A549 treated with dexamethasone at 1 μM for 4 hours (cell line): ENCODE measurements at places on chromosomes 1 and 21. TPM values are rescaled to one million over a fixed set of nuclear protein-coding genes. Genes with fewer than 3 reads are reported as not detected.

The PTPN14 gene
- total RNA-seq: 7.4 to 17.7 TPM (median 16.0 TPM) in 5 replicates

The FAM177B gene
- total RNA-seq: not detected in 5 replicates

The UTP25 gene
- total RNA-seq: 10.1 to 12.6 TPM (median 11.5 TPM) in 5 replicates

The LRRC71 gene
- 0.08 to 0.12 TPM (median 0.10 TPM) in 5 replicates for total RNA-seq

The PRRX1 gene
- total RNA-seq: 0.02 TPM in 1 of 5 replicates, not detected in the others

The SLC44A3 gene
- total RNA-seq: 1.3 to 1.8 TPM (median 1.7 TPM) in 5 replicates

The SELL gene
- 0.08 to 0.26 TPM (median 0.20 TPM) in 5 replicates for total RNA-seq

The PLA2G2C gene
- not detected in 5 replicates for total RNA-seq

The TAL1 gene
- 0.01 to 0.05 TPM (median 0.02 TPM) in 4 of 5 replicates, not detected in the other for total RNA-seq

The SPATA21 gene
- 0.04 to 0.12 TPM (median 0.04 TPM) in 3 of 5 replicates, not detected in the others for total RNA-seq

The DNALI1 gene
- 0.02 to 0.27 TPM (median 0.05 TPM) in 3 of 5 replicates, not detected in the others for total RNA-seq

The UBL4B gene
- total RNA-seq: not detected in 5 replicates

The C21orf58 gene
- total RNA-seq: 2.8 to 4.9 TPM (median 4.5 TPM) in 5 replicates

The MCL1 gene
- total RNA-seq: 243 to 346 TPM (median 312 TPM) in 5 replicates

The OR2L5 gene
- total RNA-seq: not detected in 5 replicates

The AIRE gene
- total RNA-seq: not detected in 5 replicates

The UBE2U gene
- total RNA-seq: not detected in 5 replicates

The ARHGEF10L gene
- 4.7 to 6.9 TPM (median 6.3 TPM) in 5 replicates for total RNA-seq

The IGSF5 gene
- total RNA-seq: not detected in 5 replicates
